ENCODE measurements at places on chromosomes 1 and 21.

GRCh38 chr1:233140974-233141373, 154.6 kb downstream of the PCNX2 start:
- no peak for DNase-seq

DNA sequence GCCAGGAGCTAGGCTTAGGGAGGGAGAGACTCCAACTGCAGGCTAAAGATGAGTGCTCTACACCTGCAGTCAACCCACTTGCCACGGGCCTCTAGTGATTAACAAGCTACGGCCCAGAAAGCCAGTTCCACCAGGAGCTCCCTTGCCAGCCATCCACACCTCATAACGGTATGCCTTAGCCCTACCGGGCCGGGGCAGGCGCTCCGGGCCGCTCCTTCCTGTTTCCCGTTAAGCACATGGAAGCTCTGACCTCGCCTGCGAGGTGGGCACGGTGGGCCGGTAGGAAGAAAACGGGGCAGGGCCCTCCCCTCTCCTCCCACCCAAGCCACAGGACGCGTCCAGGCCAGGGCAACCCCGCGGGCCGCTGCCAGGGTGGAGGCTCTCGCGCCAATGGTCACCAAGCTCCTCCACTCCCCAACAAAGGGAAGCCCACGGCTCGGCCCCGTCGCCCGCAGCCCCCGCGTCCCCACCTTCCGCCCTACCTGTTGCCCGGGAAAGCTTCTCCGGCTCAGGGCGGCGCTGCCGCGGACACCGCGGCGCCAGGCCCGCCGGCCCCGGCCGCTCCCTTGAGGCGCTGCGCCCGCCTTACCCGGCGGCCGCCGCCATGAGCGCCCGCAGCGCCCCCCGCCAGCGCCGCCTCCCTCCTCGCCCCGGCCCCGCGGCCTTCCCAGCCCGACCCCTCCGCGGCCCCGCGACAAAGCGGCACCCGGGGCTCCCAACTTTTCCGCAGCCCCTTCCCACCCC, 627 bp downstream of the CERS2 start:
- DNase-seq: no peak

- DNase-seq: no peak
Measured at GRCh38 chr1:53890522-53890941, 935 bp upstream of the YIPF1 start.

DNA sequence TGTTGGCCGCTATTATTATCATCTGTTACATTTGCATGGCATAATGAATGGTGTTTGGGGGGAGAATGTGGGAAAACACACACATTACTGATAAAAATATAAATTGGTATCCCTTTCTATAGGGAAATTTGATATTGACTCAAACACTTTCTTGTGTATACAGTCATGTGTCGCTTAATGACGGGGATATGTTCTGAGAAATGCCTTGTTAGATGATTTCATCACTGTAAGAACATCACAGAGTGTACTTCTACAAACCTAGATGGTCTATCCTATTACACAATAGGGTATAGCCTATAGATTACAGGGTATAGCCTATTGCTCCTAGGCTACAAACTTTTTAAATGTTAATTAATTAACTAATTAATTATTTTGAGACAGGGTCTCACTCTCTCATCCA, 67.2 kb upstream of the B3GALNT2 start:
- no peak for DNase-seq

DNA sequence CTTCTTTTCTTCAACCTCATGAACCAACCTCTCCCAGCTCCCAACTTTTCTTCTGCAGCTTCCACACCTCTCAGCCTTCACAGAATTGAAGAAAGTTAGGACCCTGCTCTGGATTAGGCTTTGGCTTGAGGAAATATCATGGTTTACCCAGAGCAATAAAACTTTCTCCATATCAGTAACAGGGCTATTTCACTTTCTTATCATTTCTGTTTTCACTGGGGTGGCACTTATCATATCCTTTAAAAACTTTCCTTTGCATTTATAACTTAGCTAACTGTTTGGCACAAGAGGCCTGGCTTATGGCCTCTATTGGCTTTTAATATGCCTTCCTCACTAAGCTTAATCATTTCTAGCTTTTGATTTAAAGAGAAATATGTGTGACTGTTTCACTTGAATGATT, 9.4 kb upstream of the FAM3B start:
- DNase-seq: no peak

DNA sequence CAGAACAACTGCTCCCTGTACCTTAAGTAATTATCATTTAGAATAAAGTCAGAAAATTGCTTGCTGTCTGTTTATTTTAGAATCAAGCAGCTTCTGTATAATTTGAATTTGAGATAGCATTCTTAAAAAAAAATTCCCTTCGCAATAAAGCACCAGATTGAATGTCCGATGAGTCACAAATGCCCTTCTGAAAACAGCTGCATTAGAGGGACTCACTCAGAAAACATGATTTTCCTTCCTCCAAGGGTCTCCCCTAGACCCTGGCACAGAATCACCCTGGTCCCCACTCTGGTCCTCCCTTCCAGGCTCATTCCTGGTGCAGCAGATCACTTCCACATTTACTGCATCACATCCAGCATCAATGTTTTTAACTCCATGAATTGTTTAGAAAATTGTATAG, 471.1 kb upstream of the VAMP3 start:
- no peak for DNase-seq

DNA sequence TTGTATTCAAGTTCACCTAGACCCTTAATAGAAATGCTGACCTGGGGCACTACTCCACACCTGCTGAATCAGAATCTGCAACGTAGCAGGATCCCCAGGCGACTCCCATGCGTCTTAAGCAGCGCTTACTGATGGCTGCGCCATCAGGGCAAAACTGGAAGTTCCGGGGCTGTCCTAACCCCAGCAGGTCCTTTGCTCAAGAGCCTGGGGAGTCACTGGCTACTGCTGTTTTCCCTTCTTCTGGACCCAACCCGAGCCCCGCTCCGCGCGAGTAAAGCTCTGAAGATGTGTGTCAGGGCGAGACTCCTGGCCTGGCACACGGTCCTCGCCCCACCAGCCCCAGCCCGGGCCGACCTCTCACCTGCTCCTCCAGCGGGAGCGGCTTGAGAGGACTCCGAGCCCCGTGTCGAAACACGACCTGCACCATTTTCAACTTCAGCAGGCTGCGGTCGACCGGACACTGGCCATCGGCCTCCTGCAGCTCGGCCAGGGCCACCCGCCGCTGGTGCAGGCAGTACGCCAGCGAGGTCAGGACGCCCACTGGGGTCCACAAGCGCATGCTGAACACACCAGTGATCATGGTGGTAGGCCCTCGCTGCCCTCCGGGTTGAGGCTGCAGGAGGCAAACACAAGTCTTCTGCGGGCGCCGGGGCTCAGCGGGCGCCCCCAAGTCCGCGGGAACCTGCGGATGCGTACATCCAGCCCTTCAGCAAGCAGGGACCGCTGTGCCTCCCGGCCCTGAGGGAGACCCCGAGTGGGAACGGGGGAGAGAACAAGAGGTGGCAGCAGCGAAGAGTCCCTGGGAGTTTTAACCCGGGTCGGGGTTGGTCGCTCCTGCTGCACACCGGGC, 630 bp downstream of the ACP6 start:
- peak; percentile 45 for DNase-seq

DNA sequence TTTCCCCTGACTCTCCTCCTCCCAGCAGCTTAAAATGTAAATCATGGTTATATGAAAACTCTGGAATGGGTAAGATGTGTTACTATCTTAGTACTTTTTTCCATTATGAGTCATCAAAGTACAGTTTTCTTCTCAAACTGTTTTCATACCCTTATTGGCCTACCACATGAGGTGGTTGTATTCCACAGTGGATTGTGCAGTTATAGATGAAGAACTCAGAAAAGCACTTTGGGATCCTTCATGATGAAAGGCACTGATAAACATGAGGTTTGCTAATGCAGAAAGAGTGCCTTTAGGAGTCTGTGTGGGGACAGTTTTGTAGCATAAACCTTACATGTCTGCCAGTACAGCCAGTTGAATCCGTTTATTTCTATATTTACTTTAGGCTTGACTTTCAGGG, 32.0 kb upstream of the MYOCOS start:
- DNase-seq: no peak

All from 8988T (cell line).